ENCODE measurements at places on chromosomes 1 and 21.

GRCh38 chr1:178500936-178501554, 4.3 kb upstream of the CLEC20A start:
- DNase-seq = no peak

- no peak for DNase-seq
Observed at GRCh38 chr1:168468042-168468809, 75.6 kb downstream of the XCL2 start.

DNA sequence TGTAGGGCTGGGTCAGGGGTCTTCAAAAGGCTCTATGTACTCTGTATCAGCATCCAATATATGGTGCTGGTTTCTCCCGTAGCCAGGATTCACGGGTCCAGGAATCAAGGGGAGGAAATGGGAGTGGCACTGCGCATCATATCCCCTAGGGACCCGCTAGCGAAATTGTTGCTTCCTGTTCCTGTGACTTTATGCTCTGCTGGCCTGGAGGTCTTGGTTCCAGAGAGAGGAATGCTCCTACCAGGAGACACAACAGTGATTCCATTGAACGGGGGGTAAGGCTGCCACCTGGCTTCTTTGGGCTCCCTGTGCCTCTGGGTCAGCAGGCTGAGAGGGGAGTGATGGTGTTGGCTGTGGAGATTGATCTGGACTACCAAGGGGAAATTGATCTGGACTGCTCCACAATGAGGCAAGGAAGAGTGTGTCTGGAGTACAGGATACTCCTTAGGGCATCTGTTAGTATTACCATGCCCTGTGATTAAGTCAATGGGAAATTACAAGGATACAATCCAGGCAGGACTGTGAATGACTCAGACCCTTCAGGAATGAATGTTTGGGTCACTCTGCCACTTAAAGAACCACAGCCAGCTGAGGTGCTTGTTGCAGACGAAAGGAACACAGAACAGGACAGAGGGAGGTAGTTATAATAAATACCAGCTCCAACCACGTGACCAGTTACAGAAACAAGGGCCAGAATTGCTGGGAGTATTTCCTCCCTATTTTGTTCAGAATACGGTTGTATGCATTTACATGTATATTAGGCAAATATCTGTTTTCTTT, 10.2 kb downstream of the SPSB1 start:
- no peak for DNase-seq

GRCh38 chr1:213530611-213531320, 457.0 kb upstream of the PROX1 start:
- no peak for DNase-seq

GRCh38 chr1:100931716-100932115, 35.8 kb downstream of the SLC30A7 start:
- no peak for DNase-seq

GRCh38 chr1:199226163-199226562, 587.3 kb downstream of the PTPRC start:
- no peak for DNase-seq

GRCh38 chr1:165894591-165894990, 67.2 kb downstream of the UCK2 start:
- no peak for DNase-seq

GRCh38 chr21:14982336-14982735, 82.5 kb downstream of the NRIP1 start:
- DNase-seq = no peak

- DNase-seq = no peak
Observed at GRCh38 chr1:56496158-56496557, 83.2 kb downstream of the PLPP3 start.

DNA sequence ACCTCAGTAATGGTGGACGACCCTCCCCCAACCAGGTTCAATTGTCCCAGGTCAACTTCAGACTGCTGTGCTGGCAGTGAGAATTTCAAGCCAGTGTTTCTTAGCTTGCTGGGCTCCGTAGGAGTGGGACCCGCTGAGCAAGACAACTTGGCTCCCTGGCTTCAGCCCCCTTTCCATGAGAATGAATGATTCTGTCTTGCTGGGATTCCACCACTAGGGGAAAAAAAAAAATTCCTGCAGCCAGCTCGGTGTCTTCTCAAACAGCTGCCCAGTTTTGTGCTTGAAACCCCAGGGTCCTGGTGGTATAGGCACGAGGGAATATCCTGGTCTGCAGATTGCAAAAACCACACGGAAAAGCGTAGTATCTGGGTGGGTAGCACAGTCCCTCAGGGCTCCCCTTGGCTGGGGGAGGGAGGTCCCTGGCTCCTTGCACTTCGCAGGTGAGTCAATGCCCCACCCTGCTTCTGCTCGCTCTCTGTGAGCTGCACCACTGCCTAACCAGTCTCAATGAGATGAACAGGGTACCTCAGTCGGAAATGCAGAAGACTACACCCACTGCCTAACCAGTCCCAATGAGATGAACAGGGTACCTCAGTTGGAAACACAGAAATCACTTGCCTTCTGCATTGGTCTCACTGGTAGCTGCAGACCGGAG, 41.5 kb downstream of the GBP6 start:
- DNase-seq = no peak

GRCh38 chr1:156705918-156706656, 704 bp upstream of the CRABP2 start:
- peak; percentile 62 for DNase-seq

- DNase-seq = no peak
Observed at GRCh38 chr21:36103434-36103833, 31.4 kb upstream of the CBR3 start.

DNA sequence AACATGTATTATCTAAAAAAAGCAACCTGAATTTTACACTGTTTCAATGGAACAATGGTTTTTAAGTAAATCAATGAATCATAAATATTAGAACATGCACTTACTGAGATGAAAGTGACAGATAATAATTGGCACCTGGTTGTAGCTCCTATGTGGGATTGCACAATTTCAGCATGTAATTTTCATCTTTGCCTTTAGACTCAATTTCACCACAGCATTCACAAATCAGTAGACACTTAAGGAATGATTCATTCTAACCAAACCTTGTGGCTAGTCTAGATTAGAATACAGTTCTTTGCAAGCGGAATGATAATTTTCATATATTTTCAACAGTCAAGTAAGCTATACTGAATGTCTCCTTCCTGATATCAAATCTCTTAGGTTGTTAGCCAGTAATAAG, 853.4 kb downstream of the KCNT2 start:
- DNase-seq = no peak

DNA sequence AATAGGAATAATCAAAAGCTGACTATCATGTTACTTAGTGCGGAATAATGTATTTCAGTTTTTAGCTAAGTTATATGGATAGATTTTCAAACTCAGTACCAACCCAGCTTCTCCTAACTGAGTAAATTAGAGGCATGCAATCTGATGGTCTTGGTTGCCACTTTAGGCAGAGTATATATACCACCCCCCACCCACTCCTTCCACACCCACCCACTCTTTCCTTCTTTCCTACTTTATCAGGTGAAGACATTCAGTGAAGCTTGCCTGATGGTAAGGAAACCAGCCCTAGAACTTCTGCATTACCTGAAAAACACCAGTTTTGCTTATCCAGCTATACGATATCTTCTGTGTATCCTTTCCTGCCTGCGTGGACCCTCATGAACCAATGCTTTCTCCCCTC, 36.3 kb downstream of the DAP3 start:
- no peak for DNase-seq

- no peak for DNase-seq
Observed at GRCh38 chr21:32782698-32783097, 11.1 kb upstream of the PAXBP1 start.

GRCh38 chr1:28458237-28459228, 47.3 kb upstream of the RCC1 start:
- DNase-seq = no peak

DNA sequence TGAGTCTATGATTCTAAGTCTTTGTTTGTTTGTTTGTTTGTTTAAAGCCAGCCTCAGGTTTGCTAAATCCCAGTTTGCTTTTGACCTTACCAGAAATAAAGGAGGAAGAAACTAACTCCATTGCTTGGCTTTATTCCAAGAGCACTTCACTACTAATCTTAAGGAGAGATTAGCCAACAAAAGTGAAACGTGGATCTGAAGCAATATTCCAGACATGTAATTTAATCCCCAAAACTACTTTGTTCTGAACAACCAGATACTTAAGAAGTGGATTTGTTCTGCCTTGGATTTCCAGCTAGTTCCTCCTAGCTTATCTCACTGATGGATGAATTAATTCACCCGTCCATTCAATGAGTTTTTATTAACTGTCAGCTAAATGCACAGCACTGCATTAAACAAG, 15.9 kb upstream of the CEP350 start:
- no peak for DNase-seq

DNA sequence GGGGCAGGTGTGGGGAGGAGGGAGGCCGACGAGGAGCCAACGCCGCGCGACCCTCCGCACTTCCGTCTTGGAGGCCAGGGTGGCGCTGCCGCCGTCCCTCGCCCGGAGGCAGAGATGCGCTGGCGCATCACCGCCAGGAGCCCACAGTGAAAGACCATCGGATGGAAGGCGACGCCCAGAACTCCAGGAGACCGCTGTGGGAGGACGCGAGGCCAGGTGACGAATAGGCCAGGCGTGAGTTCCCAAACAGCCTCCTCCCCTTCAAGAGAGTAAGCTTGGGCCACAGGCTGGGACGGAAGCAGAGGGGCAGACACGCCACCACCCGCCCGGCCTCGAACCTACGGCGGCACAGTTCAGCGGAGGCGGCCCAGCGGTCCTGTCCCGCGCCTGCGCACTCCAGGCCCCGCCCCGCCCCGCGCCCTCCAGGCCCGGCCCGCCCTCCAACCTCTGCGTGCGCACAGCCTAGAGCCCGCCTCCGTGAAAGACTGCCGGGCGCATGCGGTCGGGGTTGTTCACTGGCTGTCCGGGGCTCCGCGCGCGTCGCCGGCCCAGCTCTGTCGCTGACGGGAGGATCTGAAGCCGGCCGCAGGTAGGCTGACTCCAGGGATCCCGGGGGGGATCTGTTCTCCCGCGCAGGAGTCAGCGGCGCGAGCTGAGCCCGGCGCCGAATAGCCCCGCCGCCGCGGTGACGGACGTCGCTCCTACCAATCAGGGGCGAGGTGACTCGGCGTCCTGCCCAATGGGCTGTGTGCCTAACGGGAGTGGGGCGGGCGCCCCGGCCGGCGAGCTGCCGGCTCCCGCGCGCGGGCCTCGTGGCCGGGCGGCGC, at the start of gene CTPS1:
Gene CTPS1, plus strand, starts transcription at position 456 of the 827 bp plus-strand sequence. CDS start 3,595 bp downstream, outside the sequence.
- DNase-seq = peak; percentile 96

DNA sequence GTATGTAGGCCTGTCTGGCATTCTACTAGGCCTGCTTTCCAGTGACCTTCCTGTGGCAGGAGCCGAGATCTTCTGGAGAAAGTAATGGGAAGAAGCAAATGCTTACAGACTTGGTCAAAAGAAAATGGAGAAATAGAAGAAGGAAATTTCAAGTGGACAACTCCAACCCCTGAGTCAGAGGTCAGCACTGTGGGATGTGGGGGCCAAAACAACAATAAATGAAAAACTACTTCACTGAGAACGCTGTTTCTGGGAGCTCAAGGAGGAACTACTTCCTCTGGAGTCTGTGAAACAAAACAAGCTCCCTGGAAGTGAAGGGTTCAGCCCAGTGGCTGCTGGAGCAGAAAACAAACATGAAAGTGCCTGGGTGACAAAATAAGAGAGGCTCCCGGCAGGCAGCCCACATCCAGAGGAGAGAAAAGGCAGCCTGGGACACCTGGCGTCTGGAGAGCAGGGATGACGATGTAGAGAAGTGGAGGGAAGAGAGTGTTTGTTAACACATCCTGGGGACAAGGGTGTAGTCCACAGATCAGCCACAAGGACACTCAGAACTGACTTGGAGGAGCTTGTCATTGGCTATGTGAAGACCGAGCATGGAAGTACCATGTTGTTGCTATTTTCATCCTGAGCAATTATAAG, 355.2 kb downstream of the SMYD3 start:
- DNase-seq = no peak

DNA sequence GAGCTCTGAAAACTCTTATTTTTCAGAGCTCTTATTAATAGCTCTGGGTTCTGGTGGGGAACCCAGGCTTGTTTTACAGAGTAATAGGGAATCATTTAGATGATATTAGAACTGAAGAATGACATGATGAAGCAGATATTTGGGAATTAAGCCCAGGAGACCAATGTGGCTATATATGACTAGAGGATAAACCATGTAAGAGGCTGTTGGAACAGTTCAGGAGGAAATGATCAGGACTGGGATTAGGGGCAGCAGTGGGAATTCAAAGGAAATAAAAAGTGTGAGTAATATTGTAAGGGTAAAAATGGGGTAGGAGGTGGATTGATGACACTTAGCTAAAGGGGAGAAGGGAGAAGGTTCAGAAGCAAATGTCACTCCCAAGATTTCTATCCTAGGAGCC, 58.6 kb downstream of the GIPC2 start:
- no peak for DNase-seq

GRCh38 chr1:206878456-206878855, 13.0 kb downstream of the IL20 start:
- no peak for DNase-seq

DNA sequence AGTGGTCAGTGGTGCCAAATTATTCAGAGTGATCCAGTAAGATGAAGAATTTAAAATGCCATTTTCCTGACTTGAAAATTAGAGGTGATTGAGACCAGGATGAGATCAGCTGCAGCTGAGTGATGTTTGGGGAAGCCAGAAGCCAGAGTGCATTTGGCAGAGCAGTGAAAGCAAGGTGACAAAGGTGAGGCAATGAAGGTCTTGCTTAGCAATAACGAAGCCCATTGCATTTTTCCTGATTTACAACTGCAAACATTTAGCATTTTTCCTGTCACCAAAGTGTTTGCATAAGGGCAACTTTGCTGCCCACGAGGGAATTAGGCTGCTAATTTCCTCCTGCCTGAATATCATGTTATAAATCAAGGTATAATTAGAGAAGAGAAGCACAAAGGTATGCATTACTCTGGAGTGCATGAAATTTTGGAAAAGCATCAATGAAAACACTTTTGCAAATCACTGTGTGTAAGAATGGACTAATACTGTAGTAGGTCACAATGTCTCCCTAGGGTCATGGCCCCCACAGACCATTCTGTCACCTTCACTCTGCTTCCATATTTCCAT, 188.2 kb upstream of the LYPLAL1 start:
- no peak for DNase-seq

GRCh38 chr1:99207216-99207615, 57.1 kb upstream of the PLPPR4 start:
- DNase-seq = no peak

DNA sequence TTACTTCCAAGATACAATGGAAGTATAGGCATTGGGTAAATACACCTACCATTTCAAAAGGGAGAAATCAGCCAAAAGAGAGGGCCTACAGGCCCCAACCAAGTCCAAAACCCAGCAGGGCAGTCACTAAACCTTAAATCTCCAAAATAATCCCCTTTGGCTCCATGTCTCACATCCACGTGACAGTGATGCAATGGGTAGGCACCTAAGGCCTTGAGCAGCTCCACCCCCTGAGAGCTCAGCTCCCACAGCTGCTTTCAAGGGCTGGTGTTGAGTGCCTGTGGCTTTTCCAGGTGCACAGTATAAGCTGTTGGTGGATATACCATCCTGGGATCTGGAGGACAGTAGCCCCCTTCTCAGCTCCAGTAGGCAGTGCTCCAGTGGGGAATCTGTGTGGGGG, 72.5 kb downstream of the UROD start:
- DNase-seq = no peak
